HFFc6 (cell line): ENCODE measurements at places on chromosomes 11 and 22. TPM values are rescaled to one million over a fixed set of nuclear protein-coding genes. Genes with fewer than 3 reads are reported as not detected.

LMNTD2 gene
- total RNA-seq = 1.1 to 1.7 TPM (median 1.2 TPM) in 3 replicates

CEP126 gene
- 1.4 to 1.9 TPM (median 1.8 TPM) in 3 replicates for total RNA-seq

CNTF gene
- 1.0 to 1.4 TPM (median 1.1 TPM) in 3 replicates for total RNA-seq

KIRREL3 gene
- total RNA-seq = 30.8 and 33.5 TPM in 2 replicates

NADSYN1 gene
- 39.6 to 46.4 TPM (median 44.7 TPM) in 3 replicates for total RNA-seq

NXPE4 gene
- total RNA-seq = not detected in 3 replicates

SYNGR1 gene
- 16.0 to 25.3 TPM (median 18.0 TPM) in 3 replicates for total RNA-seq

LRRC74B gene
- not detected in 3 replicates for total RNA-seq

THY1 gene
- total RNA-seq = 786 to 992 TPM (median 942 TPM) in 3 replicates

OTOG gene
- total RNA-seq = not detected in 3 replicates

SLC22A6 gene
- total RNA-seq = not detected in 2 replicates

MRGPRX4 gene
- total RNA-seq = not detected in 3 replicates

ACR gene
- not detected in 2 replicates for total RNA-seq

MRGPRX3 gene
- total RNA-seq = not detected in 3 replicates

ZBTB16 gene
- total RNA-seq = not detected in 3 replicates

LARGE1 gene
- total RNA-seq = 6.9 to 7.1 TPM (median 7.1 TPM) in 3 replicates

OR8D4 gene
- not detected in 3 replicates for total RNA-seq

ADM gene
- total RNA-seq = 226 and 346 TPM in 2 replicates

GLYATL1 gene
- 0.17 to 0.39 TPM (median 0.33 TPM) in 3 replicates for total RNA-seq

APOL4 gene
- total RNA-seq = not detected in 3 replicates

GLB1L2 gene
- not detected in 3 replicates for total RNA-seq

OSM gene
- total RNA-seq = not detected in 3 replicates

CABP4 gene
- total RNA-seq = not detected in 3 replicates

APOL1 gene
- 0.78 to 6.2 TPM (median 0.82 TPM) in 3 replicates for total RNA-seq

LYVE1 gene
- not detected in 3 replicates for total RNA-seq

ENTHD1 gene
- total RNA-seq = not detected in 2 replicates

DLG2 gene
- 0.26 to 0.48 TPM (median 0.39 TPM) in 3 replicates for total RNA-seq

RGL4 gene
- not detected in 3 replicates for total RNA-seq

DEFB131B gene
- total RNA-seq = not detected in 3 replicates

SCN4B gene
- total RNA-seq = 0.08 TPM in 1 of 2 replicates, not detected in the other

LINC01488 gene
- total RNA-seq = not detected in 3 replicates

UBTFL1 gene
- total RNA-seq = not detected in 3 replicates

MRPL21 gene
- 64.8 to 69.9 TPM (median 68.5 TPM) in 3 replicates for total RNA-seq

BDNF gene
- 56.5 to 89.1 TPM (median 61.8 TPM) in 3 replicates for total RNA-seq

TP53AIP1 gene
- not detected in 2 replicates for total RNA-seq
